ENCODE measurements at places on chromosomes 1 and 21. TPM values are rescaled to one million over a fixed set of nuclear protein-coding genes. Genes with fewer than 3 reads are reported as not detected.

DNA sequence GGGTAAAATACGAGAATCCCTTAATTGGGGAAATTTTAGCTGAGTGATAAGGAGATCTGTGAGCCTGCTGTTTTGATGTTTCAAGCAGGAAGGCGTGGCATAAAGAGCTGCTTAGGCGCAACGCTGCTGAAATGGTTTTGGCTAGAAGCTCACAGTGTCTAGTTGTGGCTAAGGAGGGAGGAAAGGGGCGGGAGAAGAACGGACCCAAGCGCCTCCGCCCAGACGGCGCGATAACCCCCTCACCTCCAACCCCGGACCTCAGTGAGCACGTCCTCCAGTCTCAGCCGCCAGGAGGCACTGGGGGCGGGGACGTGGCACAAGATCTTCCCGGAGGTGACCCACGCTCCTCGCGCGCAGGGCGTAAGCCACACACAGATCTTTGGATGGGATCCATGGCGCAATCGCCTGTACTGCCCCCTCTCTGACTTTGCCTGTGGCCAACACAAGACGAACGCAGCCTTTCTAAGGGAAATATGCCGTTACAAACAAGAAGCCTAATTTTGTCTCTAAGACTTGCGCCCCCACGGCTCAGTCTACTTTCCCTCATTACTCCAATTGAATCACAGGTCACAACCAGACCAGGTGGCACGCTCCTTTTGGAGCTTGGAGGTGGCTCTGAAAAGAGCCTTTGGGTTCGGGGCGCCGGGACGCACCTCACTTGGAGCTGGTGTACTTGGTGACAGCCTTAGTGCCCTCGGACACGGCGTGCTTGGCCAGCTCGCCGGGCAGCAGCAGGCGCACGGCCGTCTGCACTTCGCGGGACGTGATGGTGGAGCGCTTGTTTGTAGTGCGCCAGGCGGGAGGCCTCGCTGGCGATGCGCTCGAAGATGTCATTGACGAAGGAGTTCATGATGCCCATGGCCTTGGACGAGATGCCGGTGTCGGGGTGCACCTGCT is 23.4 kb upstream of the RNF187 start:
- H3K27ac ChIP-seq = no peak overlapping the region
- peaks cover 45% of the 10 kb centered on the region for H3K27me3 ChIP-seq
- H3K36me3 ChIP-seq = no peaks in the 10 kb centered on the region
- DNase-seq = no peak
- H3K4me1 ChIP-seq = peaks cover 27% of the 10 kb centered on the region

- no peak overlapping the region for H3K27ac ChIP-seq
- H3K4me1 ChIP-seq = peaks cover 12% of the 10 kb centered on the region
- no peaks in the 10 kb centered on the region for H3K27me3 ChIP-seq
Measured at GRCh38 chr1:48878191-48878940, 101.7 kb upstream of the BEND5 start.

DNA sequence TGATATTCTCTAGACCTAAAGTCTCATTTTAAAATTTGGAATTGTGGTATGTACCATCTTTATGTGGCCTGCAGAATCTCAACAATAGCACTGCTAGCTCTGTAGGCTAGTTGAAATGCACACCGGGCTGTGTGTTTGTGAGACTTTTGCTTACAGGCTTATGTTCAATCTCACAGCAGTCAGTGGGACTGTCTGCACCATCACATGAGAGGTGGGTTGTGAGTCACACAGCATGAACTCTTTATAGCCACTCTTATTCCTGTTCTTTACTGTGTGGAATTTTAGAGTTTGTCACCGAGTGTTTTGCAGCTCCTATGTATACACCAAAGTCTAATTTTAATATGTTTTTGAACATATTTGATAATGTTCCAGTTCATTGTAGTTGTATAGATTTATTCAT is 74.6 kb downstream of the RASAL2 start:
- no peaks in the 10 kb centered on the region for H3K27me3 ChIP-seq
- H3K4me3 ChIP-seq = no peak overlapping the region
- H3K27ac ChIP-seq = no peak overlapping the region
- H3K4me1 ChIP-seq = peaks cover 12% of the 10 kb centered on the region

DNA sequence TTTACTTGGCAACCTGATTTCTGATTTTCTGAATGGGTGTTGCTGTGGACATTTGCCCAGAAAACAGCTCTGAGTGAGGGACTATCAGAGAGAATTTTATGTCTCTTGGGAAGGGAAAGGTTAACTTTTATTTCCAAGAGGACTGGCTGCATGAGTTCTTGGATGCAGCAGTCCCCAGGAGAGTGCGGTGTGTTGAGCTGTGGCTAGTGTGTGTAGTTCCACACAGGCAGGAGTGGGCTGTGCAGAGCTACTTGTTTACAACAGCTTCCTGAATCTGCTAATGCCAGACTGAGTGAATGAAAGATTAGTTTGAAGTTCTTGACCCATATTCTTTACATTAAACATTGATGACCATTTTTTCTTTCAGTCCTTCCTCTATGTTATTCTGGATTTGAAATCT is 41.0 kb upstream of the APOBEC4 start:
- H3K4me1 ChIP-seq = peaks cover 8% of the 10 kb centered on the region
- H3K36me3 ChIP-seq = no peaks in the 10 kb centered on the region
- no peaks in the 10 kb centered on the region for H3K27me3 ChIP-seq
- DNase-seq = no peak
- H3K27ac ChIP-seq = no peak overlapping the region

DNA sequence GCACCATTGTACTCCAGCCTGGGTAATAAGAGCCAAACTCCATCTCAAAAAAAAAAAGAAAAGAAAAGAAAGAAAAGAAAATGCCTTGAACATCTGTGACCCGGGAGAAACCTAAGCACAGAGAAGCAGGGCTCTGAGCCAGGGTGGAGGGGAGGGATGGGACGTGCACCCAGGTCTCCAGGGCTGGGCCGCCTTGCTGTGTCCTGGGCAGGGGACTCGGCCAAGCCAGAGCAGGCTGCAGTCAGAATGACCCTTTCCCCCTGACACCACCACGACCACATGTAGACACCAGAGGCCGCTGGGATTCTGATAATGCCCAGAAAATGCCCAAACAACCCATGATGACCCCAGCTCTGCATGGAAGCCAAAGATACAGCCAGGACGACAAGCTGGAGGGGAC is 17.8 kb downstream of the CHD5 start:
- no peak overlapping the region for H3K27ac ChIP-seq
- H3K4me1 ChIP-seq = no peaks in the 10 kb centered on the region
- no peaks in the 10 kb centered on the region for H3K27me3 ChIP-seq
- DNase-seq = no peak
- H3K36me3 ChIP-seq = no peaks in the 10 kb centered on the region

- H3K27ac ChIP-seq = no peak overlapping the region
- no peak overlapping the region for H3K4me3 ChIP-seq
- DNase-seq = no peak
- H3K4me1 ChIP-seq = no peaks in the 10 kb centered on the region
Measured at GRCh38 chr1:241125286-241125685, 231.7 kb downstream of the RGS7 start.

DNA sequence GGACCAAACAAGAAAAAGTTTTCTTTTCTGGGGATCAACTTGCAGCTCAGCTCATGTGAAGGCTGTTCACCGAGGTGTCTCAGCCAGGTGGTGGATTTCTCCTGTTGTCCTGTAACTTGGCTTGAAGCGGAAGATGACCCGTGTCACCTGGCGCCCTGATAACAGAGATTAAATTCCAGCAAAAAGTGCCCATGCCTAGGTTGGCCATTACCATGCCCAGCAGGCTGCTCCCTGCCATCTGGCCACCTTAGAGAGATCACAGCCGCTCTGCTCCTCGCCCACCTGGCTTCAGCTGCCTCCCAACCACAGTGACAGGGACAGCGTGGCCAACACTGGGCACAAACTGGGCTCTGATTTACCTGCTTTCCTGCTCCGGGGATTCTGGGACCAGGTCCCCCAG is 149.5 kb downstream of the ZBTB18 start:
- DNase-seq = no peak
- no peaks in the 10 kb centered on the region for H3K4me1 ChIP-seq
- H3K27ac ChIP-seq = no peak overlapping the region
- H3K4me3 ChIP-seq = no peak overlapping the region

- peaks cover 12% of the 10 kb centered on the region for H3K36me3 ChIP-seq
- H3K4me1 ChIP-seq = peaks cover 44% of the 10 kb centered on the region
- peak overlapping the region; percentile 80 for H3K27ac ChIP-seq
- H3K27me3 ChIP-seq = no peaks in the 10 kb centered on the region
- DNase-seq = no peak
- peak overlapping the region; percentile 82 for H3K4me3 ChIP-seq
Measured at GRCh38 chr1:26827663-26828062, 1.2 kb downstream of the ZDHHC18 start.

- no peaks in the 10 kb centered on the region for H3K36me3 ChIP-seq
- no peak for DNase-seq
- H3K4me3 ChIP-seq = no peak overlapping the region
- no peaks in the 10 kb centered on the region for H3K4me1 ChIP-seq
- no peak overlapping the region for H3K27ac ChIP-seq
Measured at GRCh38 chr1:223547316-223548114, 118.0 kb downstream of the CAPN8 start.

- H3K4me1 ChIP-seq = no peaks in the 10 kb centered on the region
- H3K36me3 ChIP-seq = no peaks in the 10 kb centered on the region
- no peaks in the 10 kb centered on the region for H3K27me3 ChIP-seq
- no peak overlapping the region for H3K4me3 ChIP-seq
- no peak overlapping the region for H3K27ac ChIP-seq
- no peak for DNase-seq
Measured at GRCh38 chr21:29748391-29749167, 191.2 kb downstream of the GRIK1 start.

- peaks cover 8% of the 10 kb centered on the region for H3K4me1 ChIP-seq
- H3K27me3 ChIP-seq = no peaks in the 10 kb centered on the region
- H3K36me3 ChIP-seq = no peaks in the 10 kb centered on the region
- DNase-seq = no peak
- no peak overlapping the region for H3K4me3 ChIP-seq
- H3K27ac ChIP-seq = no peak overlapping the region
Measured at GRCh38 chr1:236099355-236099974, 34.6 kb upstream of the NID1 start.

GRCh38 chr1:7335224-7335879 is 435.7 kb upstream of the VAMP3 start:
- no peak for DNase-seq
- H3K27me3 ChIP-seq = no peaks in the 10 kb centered on the region
- H3K36me3 ChIP-seq = no peaks in the 10 kb centered on the region

GRCh38 chr1:23751050-23751814 is 8.0 kb downstream of the ELOA start:
- H3K4me3 ChIP-seq = no peak overlapping the region
- H3K27me3 ChIP-seq = no peaks in the 10 kb centered on the region
- DNase-seq = no peak
- H3K27ac ChIP-seq = no peak overlapping the region

LCE2A gene
- not detected for total RNA-seq

ASCL5 gene
- not detected for total RNA-seq

INAVA gene
- total RNA-seq = not detected
